ENCODE measurements at places on chromosomes 3 and 15.

DNA sequence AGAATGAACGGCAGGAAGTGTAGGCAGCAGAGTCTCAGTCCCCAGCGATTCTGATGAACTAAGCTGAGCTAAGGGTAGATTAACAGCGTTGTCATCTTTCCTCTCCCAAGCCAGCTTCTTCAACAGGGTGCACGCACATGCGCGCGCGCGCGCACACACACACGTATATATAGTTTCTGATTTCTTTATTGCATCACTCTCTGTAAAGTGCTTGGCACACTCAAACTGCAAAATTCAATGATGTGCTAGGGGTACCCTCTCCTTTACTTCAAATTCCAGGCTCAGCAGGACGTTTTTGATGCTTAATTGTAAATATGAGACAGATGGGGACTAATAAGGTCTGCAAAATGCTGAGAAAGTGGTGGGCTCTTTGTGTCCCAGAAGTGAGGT is 26.1 kb upstream of the VPS8 start:
- DNase-seq: no peak

DNA sequence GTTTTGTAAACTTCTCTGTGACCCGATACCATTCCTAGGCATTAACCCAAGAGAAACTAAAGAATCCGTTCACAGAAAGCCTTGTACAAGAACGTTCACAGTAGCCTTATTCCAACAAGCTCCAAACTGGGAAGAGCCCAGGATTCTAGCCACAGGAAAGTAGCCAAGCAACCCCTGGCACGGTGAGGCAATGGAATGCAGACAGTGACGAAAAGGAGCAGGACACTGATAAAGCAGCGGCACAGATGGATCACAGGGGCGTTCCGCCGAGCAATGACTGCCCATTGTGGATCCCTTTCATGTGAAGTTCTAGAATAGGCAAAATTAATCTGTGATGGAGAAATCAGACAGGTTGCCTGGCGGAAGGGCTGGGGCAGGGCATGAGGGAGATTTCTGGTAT is 198.7 kb upstream of the CHRNA7 start:
- DNase-seq: no peak

GRCh38 chr3:141289228-141289772 is 57.7 kb downstream of the PXYLP1 start:
- no peak for DNase-seq

DNA sequence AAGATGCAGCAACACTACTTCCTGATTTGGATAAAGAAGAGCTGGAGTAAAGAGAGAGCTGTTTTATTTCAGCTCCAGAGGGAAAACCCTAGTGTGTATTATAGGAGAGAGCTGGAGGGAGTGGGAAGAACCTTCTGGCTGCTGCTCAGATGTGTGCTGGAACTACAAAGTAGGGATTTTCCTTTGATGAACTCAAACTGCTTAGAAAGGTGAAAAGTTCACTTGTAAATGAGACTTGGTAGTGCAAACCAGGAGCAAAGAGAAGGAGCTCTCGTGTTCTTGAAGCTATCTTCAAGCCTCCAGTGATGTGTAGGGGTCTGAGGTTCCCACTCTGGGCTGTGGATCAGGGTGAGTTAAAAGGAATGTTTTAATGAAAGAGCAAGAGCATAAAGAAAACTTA is 110.4 kb downstream of the EDEM1 start:
- no peak for DNase-seq

DNA sequence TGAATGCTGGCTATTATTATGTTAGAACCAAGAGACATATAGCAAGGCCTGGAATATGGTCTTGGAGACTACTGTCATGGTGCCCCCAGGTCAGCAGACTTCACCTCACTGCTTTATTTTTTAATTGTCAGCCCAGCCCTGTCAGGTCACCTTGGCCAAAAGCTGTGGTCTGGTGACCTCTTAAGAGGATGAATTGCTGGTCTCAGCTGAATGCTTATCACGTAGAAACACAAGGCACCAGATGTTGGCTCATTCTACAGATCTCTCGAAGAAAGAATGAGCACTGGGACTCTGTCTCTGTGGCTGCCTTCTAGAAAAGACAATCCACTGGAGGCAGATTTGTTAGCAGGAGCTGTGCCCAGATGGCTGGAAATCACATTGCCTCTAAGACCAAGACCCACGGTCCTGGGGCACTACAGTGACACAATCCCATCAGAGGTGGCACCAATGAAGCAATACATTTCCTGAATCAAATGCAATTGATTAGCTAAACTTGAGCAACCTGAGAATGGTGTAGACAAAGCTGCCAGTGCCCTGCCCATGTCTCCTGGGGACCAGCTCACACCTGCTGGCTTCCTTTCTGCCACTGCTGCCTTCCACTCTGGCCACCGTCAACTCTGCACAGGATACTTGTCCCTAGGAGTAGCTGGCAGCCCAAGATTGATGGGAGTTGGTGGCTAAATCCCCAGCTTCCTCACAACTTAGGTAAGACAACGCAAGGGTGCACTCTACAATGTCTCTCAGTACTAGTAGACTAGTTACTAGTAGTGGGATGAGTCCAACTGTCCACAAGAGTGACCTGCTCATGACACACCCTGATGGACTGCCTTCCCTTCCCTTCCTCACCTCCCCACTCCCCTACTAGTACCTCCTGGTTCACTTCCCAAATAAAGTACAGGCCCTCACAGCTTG is 384.9 kb upstream of the PROK2 start:
- DNase-seq: no peak

Measured in NCI-H524 treated with DMSO at 0.1 percent for 48 hours (cell line).